ENCODE measurements at places on chromosomes 13 and 19.

- no peaks in the 10 kb centered on the region for H3K27me3 ChIP-seq
- no peak for DNase-seq
- H3K4me3 ChIP-seq = no peak overlapping the region
Observed at GRCh38 chr13:30884543-30884942, 21.5 kb upstream of the MEDAG start.

- H3K4me1 ChIP-seq = no peaks in the 10 kb centered on the region
- H3K36me3 ChIP-seq = no peaks in the 10 kb centered on the region
- no peak overlapping the region for H3K27ac ChIP-seq
- H3K27me3 ChIP-seq = no peaks in the 10 kb centered on the region
- DNase-seq = no peak
- no peak overlapping the region for H3K4me3 ChIP-seq
Observed at GRCh38 chr13:97003071-97003470, 8.8 kb upstream of the OXGR1 start.

DNA sequence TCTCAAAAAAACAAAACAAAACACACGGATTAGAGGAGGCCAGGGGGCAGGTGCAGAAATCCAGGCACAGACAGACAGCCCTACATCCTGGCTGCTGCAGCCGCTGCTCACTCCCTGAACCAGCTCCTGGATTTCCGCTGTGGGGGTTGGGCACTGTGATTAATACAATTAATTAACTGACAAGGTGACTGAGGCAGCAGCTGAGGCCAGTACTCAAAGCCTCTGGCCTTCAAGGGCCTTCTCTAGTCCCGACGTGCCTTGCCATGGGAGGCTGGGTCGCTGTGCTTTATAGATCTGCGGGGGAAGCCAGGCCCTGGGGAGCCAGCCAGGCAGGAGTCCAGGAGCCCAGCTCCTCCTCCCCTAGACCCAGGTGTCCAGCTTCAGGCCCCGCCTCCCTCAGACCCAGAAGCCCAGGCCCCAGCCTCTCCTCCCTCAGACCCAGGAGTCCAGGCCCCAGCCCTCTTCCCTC is 4.6 kb downstream of the NECTIN2 start:
- no peaks in the 10 kb centered on the region for H3K27me3 ChIP-seq
- H3K4me3 ChIP-seq = no peak overlapping the region
- no peak for DNase-seq
- H3K27ac ChIP-seq = no peak overlapping the region
- H3K4me1 ChIP-seq = peaks cover 23% of the 10 kb centered on the region
- H3K36me3 ChIP-seq = peaks cover 6% of the 10 kb centered on the region

- H3K4me1 ChIP-seq = peaks cover 9% of the 10 kb centered on the region
- H3K36me3 ChIP-seq = no peaks in the 10 kb centered on the region
- H3K27ac ChIP-seq = no peak overlapping the region
- no peaks in the 10 kb centered on the region for H3K27me3 ChIP-seq
- DNase-seq = no peak
Observed at GRCh38 chr19:38392707-38393308, 4.3 kb downstream of the SPRED3 start.

GRCh38 chr19:56134654-56134921 is 6.5 kb upstream of the ZNF444 start:
- DNase-seq = no peak
- H3K27me3 ChIP-seq = no peaks in the 10 kb centered on the region
- H3K4me1 ChIP-seq = 0 out of 2 replicates have a peak, but pooled peaks cover 2% of the 10 kb centered on the region
- H3K4me3 ChIP-seq = no peak overlapping the region

DNA sequence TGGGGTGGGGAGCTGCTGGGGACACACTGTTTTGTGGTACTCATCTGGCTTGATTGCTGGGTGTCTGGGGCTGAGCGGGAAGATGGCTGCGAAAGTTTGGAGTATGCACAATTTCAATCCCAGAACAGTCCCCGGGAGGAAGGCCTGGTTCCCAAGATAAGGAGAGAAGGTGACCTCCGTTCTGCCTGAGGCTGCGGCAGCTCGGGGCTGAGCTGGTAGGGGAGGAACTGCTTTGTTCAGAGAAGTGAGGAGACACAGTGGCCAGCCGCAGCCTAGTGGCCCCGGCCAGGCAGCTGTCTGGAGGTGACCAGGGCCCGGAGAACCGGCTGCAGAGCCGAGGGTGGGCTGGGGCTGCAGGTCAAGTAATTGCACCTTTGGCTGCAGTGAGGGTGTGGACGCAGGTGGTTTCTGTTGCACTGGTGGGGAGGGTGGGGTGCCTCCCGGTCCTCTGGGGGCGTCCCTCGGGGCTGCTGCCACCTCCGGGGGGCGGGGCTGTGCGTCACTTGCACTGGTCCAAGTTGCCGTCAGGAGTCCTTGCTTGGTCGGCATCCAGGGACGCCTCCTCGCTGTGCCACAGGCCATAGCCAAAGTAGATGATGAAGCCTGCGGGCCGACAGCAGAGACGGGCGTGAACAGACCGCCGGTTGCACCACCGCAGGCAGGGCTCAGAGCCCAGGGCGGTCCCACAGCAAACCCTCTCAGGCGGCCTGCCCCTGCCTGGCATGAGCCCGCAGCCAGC is 81.3 kb downstream of the SLC7A1 start:
- H3K36me3 ChIP-seq = no peaks in the 10 kb centered on the region
- no peaks in the 10 kb centered on the region for H3K4me1 ChIP-seq
- no peak overlapping the region for H3K27ac ChIP-seq
- no peak for DNase-seq
- H3K4me3 ChIP-seq = no peak overlapping the region

- no peak for DNase-seq
- H3K27ac ChIP-seq = no peak overlapping the region
- no peak overlapping the region for H3K4me3 ChIP-seq
- no peaks in the 10 kb centered on the region for H3K36me3 ChIP-seq
Observed at GRCh38 chr13:33033051-33033812, 17.0 kb downstream of the KL start.

DNA sequence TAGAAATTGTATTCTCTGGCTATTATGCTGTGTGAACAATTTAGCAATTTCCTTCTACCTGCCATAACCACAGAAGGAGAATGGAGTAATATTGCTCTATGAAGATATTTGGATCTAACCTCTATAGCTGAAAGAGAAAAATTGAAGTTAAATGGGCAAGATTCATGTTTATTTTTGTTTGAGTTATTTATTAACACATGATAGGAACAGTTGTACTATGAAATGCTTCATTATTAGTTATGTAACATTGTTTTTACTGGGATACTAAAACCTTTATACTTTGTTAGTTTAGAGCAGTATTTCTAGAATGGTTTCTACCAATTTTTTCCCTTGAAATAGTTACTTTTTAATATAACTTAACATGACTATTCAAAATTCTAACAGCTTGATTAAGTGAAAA is 27.3 kb upstream of the VWA8 start:
- H3K27me3 ChIP-seq = no peaks in the 10 kb centered on the region
- no peaks in the 10 kb centered on the region for H3K36me3 ChIP-seq
- no peaks in the 10 kb centered on the region for H3K4me1 ChIP-seq
- H3K27ac ChIP-seq = no peak overlapping the region

DNA sequence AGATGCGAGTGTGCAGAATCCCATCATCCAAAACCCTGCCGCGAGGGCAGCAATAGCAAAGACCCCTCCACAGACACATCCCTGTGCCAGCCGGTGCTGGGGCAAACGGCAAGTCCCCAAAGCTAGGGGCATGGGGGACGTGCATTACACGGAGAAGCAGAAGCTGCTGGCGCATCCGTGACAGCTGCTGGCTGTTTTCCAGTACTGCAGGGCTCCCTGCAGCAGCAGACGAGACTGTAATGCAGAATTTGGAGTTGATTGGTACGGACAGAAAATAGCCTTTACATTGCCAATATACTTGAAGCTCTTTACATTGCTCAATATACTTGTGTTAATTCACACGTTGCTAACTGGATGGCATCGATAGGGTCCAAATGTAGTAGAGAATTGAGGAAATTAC is 77.2 kb upstream of the TMTC4 start:
- no peaks in the 10 kb centered on the region for H3K36me3 ChIP-seq
- no peak overlapping the region for H3K4me3 ChIP-seq
- H3K27me3 ChIP-seq = no peaks in the 10 kb centered on the region
- no peak for DNase-seq

DNA sequence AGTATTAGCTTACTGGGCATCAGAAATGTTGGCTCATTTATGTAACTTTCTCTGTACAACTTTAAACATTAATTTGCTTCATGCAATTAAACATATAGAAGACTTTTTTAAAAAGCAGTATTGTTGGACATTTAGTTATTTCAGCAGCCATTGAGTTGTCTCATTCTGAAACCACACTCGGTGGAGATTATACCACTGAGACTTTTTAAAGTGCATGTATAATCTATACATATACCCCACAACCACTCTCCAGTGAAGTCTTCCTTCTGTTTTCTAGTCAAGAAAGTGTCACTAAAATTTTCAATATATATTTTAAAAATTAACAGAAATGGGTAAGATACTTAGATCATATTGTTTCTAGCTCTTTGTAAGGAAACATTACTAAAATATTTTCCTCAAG is 15.5 kb downstream of the SETDB2 start:
- H3K27ac ChIP-seq = no peak overlapping the region
- no peak overlapping the region for H3K4me3 ChIP-seq
- no peak for DNase-seq
- no peaks in the 10 kb centered on the region for H3K27me3 ChIP-seq
- 0 out of 2 replicates have a peak, but pooled peaks cover 2% of the 10 kb centered on the region for H3K36me3 ChIP-seq

GRCh38 chr19:33215438-33216197 is 10.0 kb downstream of the SLC7A10 start:
- DNase-seq = no peak
- H3K4me1 ChIP-seq = no peaks in the 10 kb centered on the region
- no peaks in the 10 kb centered on the region for H3K27me3 ChIP-seq
- H3K36me3 ChIP-seq = no peaks in the 10 kb centered on the region

DNA sequence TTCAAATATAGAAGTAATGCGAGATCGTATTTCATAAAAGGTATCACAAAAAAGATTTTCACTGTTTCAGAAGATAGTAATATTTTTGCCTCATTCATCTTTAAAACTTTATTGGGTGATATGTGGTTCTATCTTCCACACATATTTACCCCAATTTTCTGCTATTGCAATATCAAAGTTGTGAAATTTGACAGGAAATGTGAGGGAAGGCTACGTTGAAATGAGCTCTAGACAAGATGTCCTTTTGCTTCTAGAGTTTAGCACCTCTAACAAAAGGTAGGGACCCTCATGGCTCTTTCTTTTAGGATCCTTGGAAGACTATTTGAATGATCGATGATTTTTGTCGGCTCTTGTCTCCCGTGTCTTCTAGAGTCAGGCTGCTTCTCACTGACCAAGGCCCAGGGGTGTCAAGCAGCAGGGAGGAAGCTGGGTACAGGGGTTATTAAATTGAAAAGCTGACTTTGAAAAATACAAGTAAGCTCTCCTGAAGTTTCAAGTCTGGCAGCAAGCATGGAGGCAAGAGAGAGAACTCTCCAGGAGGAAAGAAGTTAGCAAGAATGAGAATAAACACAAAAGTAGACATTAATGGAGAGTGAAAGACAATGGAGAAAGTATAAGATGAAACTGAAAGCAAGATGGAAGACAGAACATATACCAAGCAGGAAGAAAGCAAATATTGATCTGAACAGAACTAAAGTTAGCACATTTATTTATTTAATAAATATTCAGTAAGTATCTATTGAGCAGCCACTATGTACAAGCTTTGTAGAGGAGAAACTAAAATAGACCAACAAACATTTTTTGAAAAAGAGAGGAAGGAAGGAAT is 73.4 kb downstream of the RUBCNL start:
- H3K27ac ChIP-seq = no peak overlapping the region
- no peaks in the 10 kb centered on the region for H3K4me1 ChIP-seq
- no peak overlapping the region for H3K4me3 ChIP-seq
- no peaks in the 10 kb centered on the region for H3K27me3 ChIP-seq
- H3K36me3 ChIP-seq = no peaks in the 10 kb centered on the region

GRCh38 chr19:40633207-40633606 is 32.0 kb downstream of the LTBP4 start:
- no peaks in the 10 kb centered on the region for H3K36me3 ChIP-seq
- H3K27ac ChIP-seq = no peak overlapping the region
- H3K4me1 ChIP-seq = no peaks in the 10 kb centered on the region
- no peak for DNase-seq

DNA sequence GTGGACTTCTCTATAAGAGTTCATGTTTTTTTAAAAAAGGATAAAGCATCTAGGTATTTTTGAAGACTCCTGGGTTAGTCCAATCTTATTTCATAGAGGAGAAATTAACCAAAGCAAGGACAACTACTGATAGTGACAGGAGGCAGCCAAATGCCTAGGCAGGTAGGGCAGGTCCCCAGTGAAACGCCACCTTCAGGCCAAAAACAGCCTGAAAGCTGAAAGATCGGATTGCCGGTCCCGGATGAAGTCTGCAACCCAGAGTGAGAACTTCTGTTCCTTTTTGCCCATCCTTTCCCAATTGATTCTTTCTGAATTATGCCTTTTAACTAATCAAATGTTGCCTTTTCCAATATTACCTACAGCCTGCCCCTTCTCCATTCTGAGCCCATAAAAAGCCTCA is 6.1 kb upstream of the GGACT start:
- no peaks in the 10 kb centered on the region for H3K27me3 ChIP-seq
- no peak for DNase-seq
- H3K4me1 ChIP-seq = no peaks in the 10 kb centered on the region

DNA sequence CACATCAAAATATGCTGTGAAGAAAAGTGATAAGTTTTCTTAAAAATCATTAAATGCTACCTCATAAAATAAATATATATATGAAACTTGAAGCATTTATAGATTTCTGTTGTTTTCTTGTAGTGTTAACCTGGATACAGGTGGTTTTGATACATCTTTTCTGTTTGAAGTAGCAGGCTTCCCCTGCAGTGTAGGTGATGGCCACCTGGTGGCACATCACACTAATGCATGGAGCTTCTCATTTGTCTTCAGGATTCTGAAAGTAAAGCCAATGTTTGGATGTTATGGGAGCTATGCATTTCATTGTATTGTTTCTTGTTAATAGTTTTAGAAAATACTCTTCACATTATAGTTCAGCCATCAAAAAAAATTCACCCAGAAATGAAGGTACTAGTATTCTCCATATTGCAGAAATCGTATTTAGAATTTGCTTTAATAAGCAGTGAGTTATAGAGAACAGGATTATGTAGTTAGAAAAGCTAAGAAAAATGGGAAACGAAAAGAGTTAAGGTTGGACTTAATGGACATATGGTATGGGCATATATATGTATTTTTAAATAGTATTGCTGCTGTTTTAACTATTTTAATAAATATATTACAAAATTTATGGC is 18.7 kb downstream of the GPR180 start:
- DNase-seq = no peak
- H3K27me3 ChIP-seq = no peaks in the 10 kb centered on the region
- no peak overlapping the region for H3K4me3 ChIP-seq
- no peaks in the 10 kb centered on the region for H3K4me1 ChIP-seq
- peaks cover 12% of the 10 kb centered on the region for H3K36me3 ChIP-seq

- no peak for DNase-seq
- no peaks in the 10 kb centered on the region for H3K36me3 ChIP-seq
- H3K4me1 ChIP-seq = no peaks in the 10 kb centered on the region
Observed at GRCh38 chr13:21796066-21796465, 125.2 kb downstream of the FGF9 start.

GRCh38 chr19:46604781-46605355 is 3.7 kb downstream of the CALM3 start:
- H3K36me3 ChIP-seq = peaks cover 5% of the 10 kb centered on the region
- H3K4me3 ChIP-seq = no peak overlapping the region
- no peak for DNase-seq
- peaks cover 14% of the 10 kb centered on the region for H3K4me1 ChIP-seq

- no peak for DNase-seq
- H3K36me3 ChIP-seq = no peaks in the 10 kb centered on the region
- H3K4me1 ChIP-seq = no peaks in the 10 kb centered on the region
- no peak overlapping the region for H3K27ac ChIP-seq
- no peaks in the 10 kb centered on the region for H3K27me3 ChIP-seq
- H3K4me3 ChIP-seq = no peak overlapping the region
Observed at GRCh38 chr13:30535046-30535445, 69.3 kb upstream of the HMGB1 start.

Data from Panc1 (cell line).